GM03348 (cell line): ENCODE measurements at places on chromosomes 12 and 14.

- no peak for DNase-seq
Measured at GRCh38 chr12:13073173-13073572, 29.0 kb downstream of the FAM234B start.

- DNase-seq: no peak
Measured at GRCh38 chr14:65867333-65867732, 454.8 kb downstream of the FUT8 start.

DNA sequence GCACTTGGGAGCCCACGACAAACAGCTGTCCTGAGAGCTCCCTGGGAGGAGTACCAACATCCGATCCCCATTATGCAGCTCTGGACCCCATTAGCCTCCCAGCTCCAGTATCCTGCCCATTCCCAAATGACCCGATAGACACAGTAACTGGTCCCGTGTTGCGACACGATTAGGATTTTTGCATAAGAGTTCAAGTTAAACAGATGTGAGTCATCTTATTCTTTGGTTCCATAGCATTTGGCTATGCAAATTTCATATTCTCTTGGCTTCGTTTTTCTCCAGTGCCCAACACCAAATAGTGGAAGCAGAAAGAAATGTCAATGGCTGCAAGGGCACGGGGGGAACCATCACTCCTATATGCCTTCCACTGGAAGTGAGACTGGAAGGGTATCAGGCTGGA, 43.0 kb upstream of the LRRC10 start:
- no peak for DNase-seq

- DNase-seq: no peak
Measured at GRCh38 chr14:32408018-32408417, 78.9 kb downstream of the AKAP6 start.

GRCh38 chr14:56498112-56498511, 81.5 kb upstream of the TMEM260 start:
- no peak for DNase-seq

DNA sequence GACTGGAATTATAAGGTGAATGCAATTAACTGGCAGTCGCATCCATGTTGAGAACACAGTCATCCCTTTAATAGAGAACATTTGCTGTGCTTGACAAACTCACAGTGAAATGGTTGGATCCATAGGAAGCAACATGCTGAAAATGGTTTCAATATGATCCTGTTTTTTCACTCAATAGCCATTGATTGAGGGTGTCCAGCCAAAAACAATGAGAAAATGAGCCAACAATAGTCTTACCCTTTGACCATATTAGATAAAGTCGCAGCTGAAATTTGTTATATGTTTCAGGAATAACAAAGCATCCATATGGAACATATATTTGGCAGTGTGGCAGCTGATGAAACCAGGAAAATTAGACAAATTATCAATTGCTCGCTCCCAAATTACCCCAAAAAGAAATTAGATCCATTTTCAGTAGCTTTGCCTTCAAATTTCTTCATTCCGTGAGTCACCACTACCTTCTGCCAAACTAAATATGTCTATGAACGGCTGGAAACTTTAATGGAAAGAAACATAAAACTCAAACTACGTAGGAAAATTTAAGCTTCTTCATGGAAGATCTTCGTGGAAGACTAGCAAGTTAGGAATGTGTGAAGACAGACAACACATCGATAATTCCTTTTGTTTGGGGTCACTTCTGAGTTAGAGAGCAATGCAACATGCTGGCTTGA, 17.4 kb downstream of the IGF1 start:
- peak; percentile 57 for DNase-seq

DNA sequence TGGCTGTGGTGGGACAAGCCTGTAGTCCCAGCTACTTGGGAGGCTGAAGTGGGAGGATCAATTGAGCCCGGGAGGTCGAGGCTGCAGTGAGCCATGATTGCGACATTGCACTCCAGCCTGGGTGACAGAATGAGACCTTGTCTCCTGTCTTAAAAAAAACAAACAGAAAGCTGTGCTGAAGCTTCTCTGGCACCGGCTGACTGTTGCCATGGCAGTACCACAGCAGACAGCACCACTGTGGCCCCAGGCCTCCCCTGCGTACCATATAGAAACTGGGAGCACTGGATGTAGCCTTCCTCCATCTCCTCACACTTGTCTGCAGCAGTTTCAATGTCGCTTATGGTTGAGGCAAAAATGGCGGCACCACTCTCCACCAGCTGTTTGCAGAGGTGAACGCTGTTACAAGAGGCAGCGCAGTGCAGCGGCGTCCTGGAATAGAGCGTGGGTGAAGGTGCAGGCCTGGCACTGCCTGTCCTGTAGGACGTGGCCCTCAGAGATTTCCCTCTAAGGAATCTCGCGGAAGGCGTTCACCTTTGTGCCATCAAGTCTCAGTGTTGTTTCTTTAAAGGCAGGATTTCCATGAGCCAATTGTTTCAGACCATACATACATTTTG, 21.9 kb downstream of the ZFYVE21 start:
- no peak for DNase-seq

DNA sequence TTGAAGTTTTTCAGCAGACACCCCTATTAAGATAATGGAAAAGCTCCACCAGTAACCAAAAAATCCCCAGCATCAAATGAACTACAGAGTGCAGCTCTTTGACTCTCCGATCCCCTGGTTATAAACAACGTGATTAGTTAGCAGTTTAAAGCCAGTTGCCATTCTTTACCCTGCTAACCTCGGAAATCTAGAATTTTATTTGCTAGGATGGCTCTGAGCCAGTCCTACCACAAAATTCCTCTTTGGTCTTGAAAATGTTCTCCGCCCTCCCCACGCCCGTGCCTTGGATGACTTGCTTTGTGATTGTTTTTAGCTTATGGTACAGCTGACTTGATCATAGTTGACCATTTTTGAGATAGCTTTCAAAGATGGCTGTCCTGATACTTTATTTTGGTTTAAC, 1.2 kb downstream of the KLHDC2 start:
- DNase-seq: peak; percentile 60

GRCh38 chr14:34460841-34461240, 1.2 kb downstream of the SPTSSA start:
- DNase-seq: no peak

- DNase-seq: no peak
Measured at GRCh38 chr12:40469736-40470135, 222.5 kb upstream of the CNTN1 start.

- peak; percentile 51 for DNase-seq
Measured at GRCh38 chr12:11577658-11578260, 71.7 kb upstream of the ETV6 start.

DNA sequence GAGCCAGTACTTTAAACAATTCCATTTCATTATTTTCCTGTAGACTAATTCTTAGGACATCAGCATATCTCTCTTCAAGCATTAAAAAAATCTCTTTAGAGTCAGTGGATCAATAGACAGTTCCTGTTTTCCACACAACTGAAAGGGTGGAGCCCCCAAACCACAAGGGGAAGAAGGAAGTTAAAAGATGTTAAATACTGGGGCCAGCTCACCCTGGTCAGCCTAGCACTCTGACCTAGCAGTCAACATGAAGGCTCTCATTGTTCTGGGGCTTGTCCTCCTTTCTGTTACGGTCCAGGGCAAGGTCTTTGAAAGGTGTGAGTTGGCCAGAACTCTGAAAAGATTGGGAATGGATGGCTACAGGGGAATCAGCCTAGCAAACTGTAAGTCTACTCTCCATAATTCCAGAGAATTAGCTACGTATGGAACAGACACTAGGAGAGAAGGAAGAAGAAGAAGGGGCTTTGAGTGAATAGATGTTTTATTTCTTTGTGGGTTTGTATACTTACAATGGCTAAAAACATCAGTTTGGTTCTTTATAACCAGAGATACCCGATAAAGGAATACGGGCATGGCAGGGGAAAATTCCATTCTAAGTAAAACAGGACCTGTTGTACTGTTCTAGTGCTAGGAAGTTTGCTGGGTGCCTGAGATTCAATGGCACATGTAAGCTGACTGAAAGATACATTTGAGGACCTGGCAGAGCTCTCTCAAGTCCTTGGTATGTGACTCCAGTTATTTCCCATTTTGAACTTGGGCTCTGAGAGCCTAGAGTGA, at the start of gene LYZ:
LYZ (plus strand) TSS at position 220 of the 777 bp plus-strand sequence; CDS start at position 248, 28 bp downstream.
- no peak for DNase-seq

- no peak for DNase-seq
Measured at GRCh38 chr12:1848146-1848545, 27.8 kb downstream of the LRTM2 start.

- DNase-seq: no peak
Measured at GRCh38 chr12:89490922-89491321, 33.7 kb downstream of the GALNT4 start.

DNA sequence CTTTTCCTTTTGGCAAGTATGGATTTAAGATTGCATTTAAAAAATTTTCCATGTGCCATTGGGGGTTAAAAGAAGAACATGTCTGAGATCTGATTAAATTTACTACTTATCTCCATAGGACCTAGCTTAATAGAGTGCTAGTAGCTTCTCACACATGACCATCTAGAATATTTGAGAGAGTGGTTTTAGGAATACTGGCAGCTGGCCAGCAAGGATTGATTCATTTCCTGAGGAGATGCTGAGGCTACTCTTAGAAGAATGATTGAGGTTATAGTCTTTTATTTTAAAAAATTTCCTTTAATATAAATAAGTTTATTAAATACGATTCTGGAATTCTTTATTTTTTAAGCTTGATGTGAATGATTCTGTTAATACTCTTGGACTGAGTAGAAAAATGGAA, 56.2 kb downstream of the MIPOL1 start:
- peak; percentile 30 for DNase-seq

GRCh38 chr12:80352474-80352873, 91.6 kb upstream of the PTPRQ start:
- DNase-seq: no peak

DNA sequence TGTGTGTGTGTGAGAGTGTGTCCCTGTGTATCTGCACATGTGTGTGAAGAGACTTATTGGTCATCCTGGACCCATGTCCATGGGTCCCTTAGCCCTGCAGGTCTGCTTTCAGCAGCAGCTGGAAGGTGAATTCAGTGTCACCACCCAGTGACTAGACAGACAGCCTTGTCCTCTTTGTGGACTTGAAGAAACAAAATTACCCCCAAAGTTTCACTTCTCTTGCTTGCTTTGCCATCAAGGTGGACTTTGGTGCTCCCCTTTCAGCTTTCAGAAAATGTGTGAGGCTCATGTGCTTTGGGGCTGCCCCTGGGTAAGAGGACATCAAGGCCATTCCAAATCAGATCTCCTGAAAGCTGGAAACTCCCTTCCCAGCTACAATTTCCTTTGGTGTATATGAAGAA, 1063.8 kb downstream of the BCL11B start:
- DNase-seq: no peak

- no peak for DNase-seq
Measured at GRCh38 chr12:59173695-59174094, 253.4 kb upstream of the LRIG3 start.

DNA sequence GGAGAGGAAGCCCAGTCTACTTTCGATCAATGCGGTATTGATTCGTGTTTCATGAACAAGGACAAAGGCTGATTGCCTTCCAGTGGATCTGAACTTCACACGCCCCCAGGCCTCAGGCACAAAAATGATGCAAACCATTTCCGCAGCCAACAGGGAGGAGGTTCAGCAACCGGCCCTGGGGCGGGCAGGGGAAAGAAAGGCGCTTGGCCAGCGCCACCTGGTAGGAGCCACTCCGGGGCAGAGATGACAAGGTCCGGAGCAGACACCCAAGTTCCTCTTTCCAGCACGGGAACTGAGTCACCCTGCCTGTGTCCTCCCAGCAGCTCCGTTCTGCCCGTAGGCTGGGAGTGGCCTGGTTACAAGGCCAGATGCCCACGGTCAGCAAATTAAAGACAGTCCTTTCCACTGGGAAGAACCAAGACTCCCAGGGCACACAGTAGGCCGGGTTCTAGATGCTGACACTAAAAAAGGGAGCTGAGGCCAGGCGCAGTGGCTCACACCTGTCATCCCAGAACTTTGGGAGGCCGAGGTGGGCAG, 136.3 kb downstream of the SCARB1 start:
- DNase-seq: peak; percentile 74

GRCh38 chr12:91074154-91074709, 16.4 kb upstream of the KERA start:
- DNase-seq: peak; percentile 4

DNA sequence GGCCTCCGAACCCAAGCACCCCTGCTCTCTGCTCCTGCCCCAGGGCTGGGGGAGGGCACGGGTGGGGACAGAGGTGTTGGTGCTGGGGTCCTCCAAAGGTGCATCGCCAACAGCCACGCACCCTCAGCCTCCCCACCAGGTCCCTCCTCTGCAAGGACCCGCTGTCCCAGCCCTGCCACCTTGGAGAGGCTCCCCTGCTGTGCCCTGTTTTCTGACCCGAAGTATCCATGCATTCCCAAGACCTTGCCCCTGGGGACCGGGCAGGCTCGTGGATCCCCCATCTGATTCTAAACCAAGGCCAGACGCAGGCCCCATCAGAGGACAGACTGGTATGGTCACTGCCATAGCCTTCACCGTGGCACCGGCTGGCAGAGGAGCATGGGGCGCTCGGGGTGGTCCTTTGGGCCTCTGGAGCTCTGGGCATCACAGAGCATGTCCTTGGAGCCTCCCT, 22.7 kb upstream of the BEGAIN start:
- DNase-seq: no peak

- DNase-seq: no peak
Measured at GRCh38 chr14:34000396-34000795, 49.5 kb upstream of the EGLN3 start.

GRCh38 chr12:6405963-6406362, 22.0 kb downstream of the LTBR start:
- no peak for DNase-seq

DNA sequence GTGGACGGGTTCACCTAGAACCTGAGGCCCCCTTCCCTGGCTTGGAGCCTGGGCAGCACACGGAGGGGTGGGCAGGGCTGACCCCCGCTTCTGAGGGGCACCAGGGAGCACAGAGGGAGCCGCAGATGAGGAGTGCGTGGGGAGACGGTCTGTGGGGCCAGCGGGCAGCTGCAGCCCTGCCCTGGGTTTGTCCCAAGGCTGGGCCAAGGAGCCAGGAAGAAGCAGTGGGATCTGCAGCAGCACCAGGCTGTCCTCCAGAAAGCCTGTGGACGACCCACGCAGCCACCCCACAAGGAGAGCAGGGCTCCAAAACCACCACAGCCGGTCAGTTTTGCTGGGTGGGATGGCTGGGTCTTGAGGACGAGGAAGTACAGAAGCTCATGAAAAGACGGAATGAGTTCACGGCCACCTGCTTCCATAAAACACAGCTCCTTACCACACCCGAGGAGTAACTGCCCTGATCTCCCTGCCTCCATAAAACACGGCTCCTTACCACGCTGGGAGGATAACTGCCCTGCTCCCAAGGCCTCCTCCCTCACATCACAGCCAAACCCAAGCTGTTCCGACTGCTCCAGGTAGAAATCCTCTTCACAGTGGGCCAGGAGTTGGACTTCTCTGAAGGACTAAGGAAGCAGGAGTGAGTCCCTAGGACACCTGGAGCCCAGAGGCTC, 9.9 kb upstream of the GOLGA3 start:
- no peak for DNase-seq

GRCh38 chr14:99481745-99482099, 513 bp downstream of the CCNK start:
- DNase-seq: peak; percentile 50

GRCh38 chr14:61511558-61511948, 183.8 kb upstream of the HIF1A start:
- no peak for DNase-seq

GRCh38 chr14:24463017-24463883, 20.7 kb upstream of the SDR39U1 start:
- DNase-seq: no peak

- DNase-seq: peak; percentile 31
Measured at GRCh38 chr14:39265033-39265432, 31.3 kb downstream of the MIA2 start.

- peak; percentile 42 for DNase-seq
Measured at GRCh38 chr12:84822525-84822924, 90.1 kb downstream of the SLC6A15 start.

GRCh38 chr14:89243741-89244140, 173.3 kb downstream of the FOXN3 start:
- no peak for DNase-seq
